ENCODE measurements at places on chromosomes 2 and 18.
A peak's percentile ranks its signal among the peaks of the same experiment; 100 is the strongest.

GRCh38 chr2:215420471-215420935 lies 15.4 kb downstream of the FN1 start:
- no peak for DNase-seq

GRCh38 chr2:163604941-163605555 lies 130.8 kb downstream of the FIGN start:
- DNase-seq = peak; percentile 67

GRCh38 chr2:84858123-84858522 lies 22.8 kb downstream of the TRABD2A start:
- DNase-seq = no peak

DNA sequence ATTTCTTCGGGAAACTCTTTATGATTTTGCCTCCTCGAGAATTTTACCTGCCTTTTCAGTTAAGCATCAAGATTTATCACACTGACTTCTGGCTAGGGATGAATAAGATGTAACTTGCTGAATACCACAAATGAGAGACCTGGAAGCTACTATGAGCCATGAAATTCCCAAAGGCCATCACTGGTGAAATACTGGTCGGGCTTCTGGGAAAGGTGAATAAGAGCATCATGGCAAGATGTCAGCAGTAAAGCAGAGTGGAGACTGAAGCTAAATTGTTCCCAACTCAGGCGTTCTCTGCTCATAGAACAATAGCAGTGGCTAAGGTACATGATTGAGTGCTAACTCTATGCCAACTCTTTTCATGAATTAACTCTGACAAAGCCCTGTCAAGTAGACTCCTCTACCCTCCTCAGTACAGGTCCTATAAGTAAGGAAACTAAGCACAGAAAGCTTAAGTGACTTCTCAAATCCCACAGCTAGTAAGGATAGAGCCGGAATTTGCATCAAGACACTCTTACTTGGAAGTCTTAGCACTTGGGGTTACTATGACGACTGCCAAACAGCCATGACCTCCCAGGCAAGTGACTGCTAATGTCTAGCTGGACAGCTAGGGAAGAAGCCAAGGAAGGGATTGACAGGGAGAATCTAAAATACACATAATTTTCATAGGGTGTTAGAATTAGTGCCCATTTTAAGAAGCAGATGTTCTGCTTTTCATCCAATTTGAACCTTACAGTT lies 22.7 kb upstream of the DSC3 start:
- DNase-seq = no peak

DNA sequence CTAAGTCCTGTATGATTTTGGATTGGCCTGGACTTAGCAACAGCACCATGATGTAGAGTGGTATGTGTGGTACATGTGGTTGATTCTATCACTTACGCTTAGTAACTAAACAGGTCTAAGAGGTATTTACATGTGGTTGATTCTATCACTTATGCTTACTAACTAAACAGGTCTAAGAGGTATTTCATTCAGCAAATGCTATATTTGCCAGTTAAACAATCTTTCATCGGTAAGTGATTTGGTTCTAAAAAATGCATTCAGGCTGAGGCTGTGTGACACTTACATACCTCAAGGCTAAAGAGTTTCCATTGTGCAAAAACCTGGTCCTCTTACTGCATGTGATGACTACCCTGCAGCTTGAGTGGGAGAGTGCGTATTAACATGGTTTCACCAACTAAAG lies 13.1 kb downstream of the EIF4E2 start:
- no peak for DNase-seq

- no peak for DNase-seq
These were observed 931.9 kb upstream of the SLC39A10 start for GRCh38 chr2:194725169-194725568.

DNA sequence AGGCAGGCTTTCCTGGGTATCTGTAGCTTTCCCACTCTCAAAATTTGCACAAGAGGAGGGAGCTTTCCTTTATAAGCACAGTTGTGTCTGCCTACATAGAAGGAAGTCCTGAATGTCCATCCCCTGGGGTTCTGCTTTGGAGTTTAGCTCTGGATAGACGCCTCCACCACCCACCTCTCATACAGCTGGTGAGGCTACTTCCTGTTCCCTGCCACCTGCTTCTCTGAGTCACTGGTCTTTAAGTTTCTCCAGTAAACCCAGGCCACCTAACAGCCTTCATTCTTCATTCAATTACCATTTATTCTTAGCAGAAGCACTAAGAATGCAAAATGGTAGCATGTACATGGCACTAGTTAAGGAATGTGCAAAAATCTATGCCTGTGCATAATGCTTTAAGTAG lies 407.8 kb downstream of the CDH2 start:
- DNase-seq = peak; percentile 35

GRCh38 chr2:192828175-192828574 lies 633.4 kb upstream of the TMEFF2 start:
- DNase-seq = no peak

- no peak for DNase-seq
These were observed 185.9 kb upstream of the KLHL14 start for GRCh38 chr18:32958746-32959145.

DNA sequence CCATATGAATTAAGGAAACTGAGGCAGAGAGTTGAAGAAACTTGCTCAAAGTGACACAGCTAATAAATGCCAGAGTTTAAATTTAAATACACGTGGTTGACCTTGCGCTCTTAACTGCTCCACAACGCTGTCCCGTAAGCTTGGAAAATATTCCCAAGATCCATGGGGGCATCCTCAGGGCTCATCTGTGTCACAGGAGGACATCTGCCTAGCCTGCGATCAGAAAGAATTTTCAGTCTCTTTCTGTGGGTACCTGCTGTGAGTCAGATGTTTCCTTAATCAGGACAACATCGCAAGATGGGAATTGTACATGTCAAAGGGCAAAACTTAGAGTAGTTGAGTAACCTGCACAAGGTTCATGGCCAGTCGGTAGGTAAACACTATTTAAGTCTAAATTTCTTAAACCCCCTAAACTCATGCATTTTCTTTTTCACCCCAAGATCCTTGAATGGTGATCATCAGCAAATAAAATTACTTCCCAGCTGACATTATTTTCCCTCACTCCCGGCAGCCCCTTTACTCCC lies 1.4 kb downstream of the CMPK2 start:
- no peak for DNase-seq

- no peak for DNase-seq
These were observed 140.1 kb downstream of the LNPK start for GRCh38 chr2:175861958-175862357.

- DNase-seq = no peak
These were observed 66.3 kb upstream of the GATA6 start for GRCh38 chr18:22102953-22103646.

GRCh38 chr18:76430636-76431035 lies 64.4 kb downstream of the ZNF516 start:
- no peak for DNase-seq

DNA sequence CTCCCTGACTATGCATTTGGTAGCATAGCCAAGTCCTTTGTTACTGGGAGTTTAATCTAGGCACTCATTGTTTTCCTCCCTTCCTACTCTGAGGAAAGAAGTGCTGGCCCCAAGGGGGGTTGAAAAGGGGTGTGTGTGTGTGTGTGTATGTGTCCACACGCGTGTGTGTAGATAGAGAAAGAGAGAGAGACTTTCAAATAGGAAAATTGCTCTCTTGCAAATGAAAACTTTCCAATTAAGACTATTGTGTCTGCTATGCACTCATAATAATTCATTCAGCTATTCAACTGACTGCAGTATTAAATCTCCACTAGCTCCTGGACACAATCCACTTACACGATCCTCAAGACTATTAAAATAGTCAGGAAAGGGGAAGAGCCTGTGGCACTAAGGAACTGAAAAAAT lies 92.9 kb upstream of the CSRNP3 start:
- no peak for DNase-seq

DNA sequence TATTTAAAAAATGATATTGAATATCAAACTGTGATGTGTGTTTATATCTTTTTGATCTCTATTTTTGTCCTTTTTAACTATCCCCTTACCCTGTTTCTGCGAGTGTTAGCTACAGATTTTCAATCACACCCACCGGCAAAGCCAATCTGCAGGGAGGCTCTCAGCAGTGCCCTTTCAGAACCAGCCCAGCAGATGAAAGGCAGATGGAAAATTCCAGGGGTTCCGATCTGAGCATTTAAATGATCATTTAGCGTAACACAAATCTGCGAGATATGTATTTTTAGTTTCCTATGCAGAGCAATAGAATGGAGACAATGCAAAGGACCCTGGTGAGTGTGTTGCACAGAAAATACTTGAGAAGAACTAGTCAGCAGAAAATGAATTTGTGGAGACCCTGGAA lies 2170.5 kb upstream of the PIK3C3 start:
- DNase-seq = no peak

DNA sequence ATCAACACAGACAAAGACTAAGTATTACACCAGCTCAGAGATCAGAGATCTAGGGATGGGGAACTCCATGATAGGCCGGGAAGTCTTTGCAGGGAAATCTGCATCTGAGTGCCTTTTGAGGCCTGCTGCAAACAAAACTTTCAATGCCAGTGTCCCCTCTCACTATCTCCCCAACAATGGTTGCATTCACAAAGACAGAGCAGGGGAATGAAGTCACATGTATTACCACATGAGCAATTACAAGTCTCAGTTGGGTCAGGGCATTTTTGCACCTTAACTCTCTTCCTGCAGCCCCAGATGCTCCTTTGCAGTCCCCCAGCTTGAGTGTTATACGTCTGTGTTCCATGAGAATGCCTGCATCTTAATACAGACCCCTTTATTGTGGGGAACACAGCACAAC lies 1.8 kb upstream of the RNF144A start:
- DNase-seq = no peak

DNA sequence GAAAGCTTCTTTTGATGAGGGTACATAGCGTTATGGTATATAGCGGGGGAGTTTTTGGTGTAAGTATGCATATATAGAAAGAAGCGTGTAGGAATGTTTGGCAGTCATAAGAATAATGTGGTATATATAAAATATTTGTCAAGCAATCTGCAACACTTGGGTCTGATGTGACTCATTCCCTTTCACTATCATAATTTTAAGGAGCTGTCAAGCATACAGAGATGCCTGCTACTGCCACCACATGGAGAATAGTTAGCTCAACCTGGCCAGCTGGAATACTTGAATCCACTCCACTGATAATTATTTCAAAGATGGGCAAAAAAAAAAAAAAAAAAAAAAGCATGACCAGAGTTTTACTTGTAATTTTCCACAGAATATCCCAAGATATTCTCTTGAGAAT lies 559.8 kb upstream of the REG3G start:
- DNase-seq = no peak

GRCh38 chr2:107448160-107448559 lies 378.5 kb upstream of the RGPD4 start:
- no peak for DNase-seq

DNA sequence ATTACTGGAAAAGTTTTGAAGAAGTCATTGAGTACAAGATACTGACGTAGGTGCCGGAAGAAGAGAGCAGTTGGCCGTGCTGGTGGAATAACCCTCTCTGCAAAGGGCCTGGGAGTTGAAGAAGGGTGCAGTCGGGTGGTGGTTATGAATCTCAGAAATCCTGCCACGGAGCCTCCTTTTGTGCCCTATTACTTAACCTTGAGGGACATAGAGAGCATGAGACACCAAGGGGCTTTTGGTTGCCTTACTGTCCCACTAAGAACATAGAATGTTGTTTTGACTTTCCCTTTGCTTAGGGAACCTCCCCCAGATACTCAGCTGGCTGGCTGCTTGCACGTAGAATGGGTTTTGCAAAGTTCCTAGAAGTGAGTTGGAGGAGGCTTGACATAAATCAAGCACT lies 1.3 kb upstream of the CD28 start:
- no peak for DNase-seq

DNA sequence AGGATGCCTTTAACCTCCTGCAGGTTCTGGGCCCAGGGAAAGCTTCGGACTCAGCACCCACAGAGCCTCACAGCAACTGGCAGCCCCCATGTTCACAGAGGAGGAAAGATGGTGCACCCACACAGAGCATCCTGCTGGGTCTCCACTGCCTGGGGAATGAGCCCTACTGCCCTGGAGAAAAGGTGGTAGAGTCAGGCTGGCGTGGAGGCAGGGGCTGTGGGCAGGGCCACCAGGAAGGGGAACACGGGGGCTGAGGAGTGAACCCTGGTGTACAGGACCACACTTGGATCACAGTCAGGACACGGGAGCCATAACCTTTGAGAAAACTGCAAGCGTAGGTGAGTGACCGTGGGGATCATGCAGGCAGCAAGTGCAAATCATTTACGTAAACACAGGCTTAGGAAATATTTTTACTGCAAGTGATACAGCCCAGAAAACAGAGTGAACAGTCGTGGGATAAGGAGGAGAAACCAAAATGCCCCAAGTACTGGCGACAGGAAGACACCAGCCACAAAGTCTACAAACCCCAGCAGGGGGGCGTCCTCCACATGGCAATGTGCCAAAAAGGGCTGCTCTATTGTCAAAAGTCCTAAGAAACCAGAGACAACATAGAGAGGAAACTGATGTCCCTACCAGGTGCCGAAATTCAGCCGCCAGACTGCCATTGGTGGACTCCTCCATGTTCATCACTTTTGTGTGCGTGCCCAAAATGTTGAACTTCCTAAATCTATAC lies 27.6 kb downstream of the STAT1 start:
- peak; percentile 49 for DNase-seq

DNA sequence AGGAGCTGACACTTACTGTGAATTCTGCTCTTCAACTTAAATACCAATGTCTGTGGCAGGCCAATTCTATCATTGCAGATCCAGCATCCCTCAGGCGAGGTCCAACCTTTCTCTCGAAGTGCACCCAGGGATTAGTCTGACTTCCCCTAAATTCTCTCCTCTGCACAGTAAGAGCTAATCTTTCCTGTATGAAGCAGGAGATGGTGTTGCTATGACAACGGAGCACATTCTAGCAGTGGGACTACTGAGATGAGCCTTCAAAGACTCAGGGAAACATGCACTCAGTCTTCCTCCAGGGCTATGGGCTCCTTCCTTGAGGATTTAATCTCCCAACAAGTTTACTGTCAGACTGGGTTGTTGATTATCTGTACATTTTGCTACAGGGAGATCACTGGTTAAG lies 176.3 kb downstream of the NOL4 start:
- peak; percentile 87 for DNase-seq

- peak; percentile 1 for DNase-seq
These were observed 429.3 kb upstream of the VRK2 start for GRCh38 chr2:57617318-57617717.

DNA sequence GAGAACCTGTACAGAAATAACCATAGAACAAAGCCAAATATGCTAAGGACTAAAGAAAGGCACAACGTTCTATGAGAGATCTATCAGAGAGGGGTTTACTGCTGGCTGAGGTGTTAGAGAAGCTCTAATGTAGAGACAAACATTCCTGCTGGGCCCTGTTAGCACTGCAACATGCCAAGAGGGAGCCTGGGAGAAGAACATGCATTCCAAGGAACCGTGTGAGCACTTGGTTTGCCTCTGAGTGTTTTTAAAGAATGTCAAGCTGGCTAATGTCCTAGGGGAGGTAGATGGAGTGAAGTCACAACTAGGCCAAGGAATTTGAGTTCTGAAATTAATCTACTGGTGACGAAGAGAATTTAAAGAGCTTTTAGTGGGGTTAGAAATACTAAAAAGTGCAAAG lies 384.3 kb upstream of the LYPD1 start:
- DNase-seq = no peak

- no peak for DNase-seq
These were observed 392.1 kb upstream of the RAB12 start for GRCh38 chr18:8217051-8217564.

Data from NCI-H69 (cell line).